ENCODE measurements at places on chromosomes 4 and X.

DNA sequence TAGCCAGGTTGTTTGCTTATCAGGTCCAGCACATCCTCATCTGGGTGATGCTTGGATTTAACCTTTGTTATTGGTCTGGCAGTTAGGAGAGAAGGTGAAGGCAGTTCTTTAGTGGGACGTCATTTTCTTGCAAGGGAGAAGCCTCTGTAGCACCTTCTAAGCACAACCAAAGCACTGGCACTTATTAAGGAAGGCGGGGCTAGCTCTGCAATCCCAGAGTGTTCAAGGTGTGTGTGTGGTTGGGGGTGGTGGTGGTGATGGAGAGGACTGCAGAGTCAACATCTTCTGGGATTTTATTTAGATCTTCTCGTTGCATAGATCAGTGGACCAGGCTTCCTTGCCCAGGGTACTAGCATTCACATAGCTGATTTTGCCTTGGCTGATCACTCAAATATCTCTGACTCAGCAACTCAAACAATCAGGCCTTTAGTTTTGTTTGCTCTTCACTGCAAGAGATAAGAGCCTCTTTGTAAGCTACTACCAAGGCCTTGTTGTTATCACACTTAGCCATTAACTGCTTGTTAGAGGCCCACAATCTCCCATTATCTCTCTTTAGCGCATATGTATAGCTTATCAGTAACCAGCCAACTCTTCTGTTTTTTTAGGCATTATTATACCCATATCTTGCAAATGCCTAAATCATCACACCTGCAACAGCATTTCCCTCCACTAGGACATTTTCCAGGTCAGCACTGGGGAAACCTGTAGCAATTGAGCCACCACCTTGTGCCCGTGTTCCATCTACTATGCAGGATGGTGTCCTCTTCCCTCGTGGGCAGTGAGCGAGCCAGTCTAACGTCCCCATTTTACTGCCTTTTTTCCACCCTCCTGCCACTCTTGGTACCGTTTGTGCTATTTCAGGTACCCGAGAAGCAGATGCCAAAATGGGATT, 36.5 kb upstream of the LINC00632 start:
- DNase-seq = no peak

GRCh38 chr4:16989371-16989770, 90.9 kb upstream of the LDB2 start:
- DNase-seq = no peak

DNA sequence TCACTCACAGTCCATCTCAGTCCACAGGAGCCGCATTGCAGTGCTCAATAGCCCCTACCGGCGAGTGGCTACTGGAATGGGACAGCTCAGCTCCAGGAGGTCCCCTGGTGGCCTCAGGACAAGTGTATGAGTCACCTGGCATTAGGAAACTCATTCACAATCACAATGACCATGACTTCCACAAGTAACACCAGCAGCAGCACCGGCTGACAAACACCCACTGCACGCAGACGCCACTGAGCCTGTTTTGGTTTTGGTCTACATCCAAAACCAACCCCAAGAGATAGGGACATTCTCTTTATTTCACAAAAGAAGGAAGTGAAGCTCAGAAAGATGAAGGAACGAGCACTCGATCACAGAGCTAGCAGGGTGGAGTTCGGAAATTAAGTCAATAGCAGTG, 8.1 kb downstream of the JAKMIP1 start:
- no peak for DNase-seq

DNA sequence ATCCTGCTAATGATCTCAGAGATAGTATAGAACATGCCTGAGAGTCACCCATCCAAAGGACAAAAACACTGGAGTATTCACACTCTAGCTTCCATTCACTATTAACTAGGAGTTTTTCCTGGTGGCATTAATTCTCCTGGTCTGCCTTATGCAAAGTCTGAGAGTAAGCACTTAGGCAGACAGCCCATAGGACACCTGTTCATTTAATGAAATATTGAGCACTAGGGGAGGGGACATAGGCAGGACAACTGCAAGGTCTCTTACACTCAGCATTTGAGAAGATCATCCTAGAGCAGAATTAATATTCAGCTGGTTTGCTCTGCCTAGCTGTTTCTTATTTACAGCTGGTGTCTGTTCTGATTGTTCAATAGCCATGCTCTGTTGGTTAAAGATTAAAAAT, 508.5 kb downstream of the CENPC start:
- DNase-seq = no peak
